Panc1 (cell line): ENCODE measurements at places on chromosomes 7 and 10. TPM values are rescaled to one million over a fixed set of nuclear protein-coding genes. Genes with fewer than 3 reads are reported as not detected.
A peak's percentile ranks its signal among the peaks of the same experiment; 100 is the strongest.

GRCh38 chr7:114630201-114630990 is 215.8 kb downstream of the FOXP2 start:
- H3K27me3 ChIP-seq = no peaks in the 10 kb centered on the region
- no peaks in the 10 kb centered on the region for H3K36me3 ChIP-seq
- H3K4me3 ChIP-seq = no peak overlapping the region
- no peak for DNase-seq
- H3K4me1 ChIP-seq = peaks cover 5% of the 10 kb centered on the region; the same call in 1 of the 2 replicates
- H3K27ac ChIP-seq = peak overlapping the region; percentile 44

GRCh38 chr10:24790599-24790998 is 66.9 kb upstream of the ARHGAP21 start:
- no peak for DNase-seq
- no peak overlapping the region for H3K4me3 ChIP-seq
- no peak overlapping the region for H3K27ac ChIP-seq
- H3K36me3 ChIP-seq = no peaks in the 10 kb centered on the region
- no peaks in the 10 kb centered on the region for H3K4me1 ChIP-seq
- no peaks in the 10 kb centered on the region for H3K27me3 ChIP-seq

- no peak for DNase-seq
- H3K27me3 ChIP-seq = no peaks in the 10 kb centered on the region
- H3K27ac ChIP-seq = no peak overlapping the region
These were observed 105.5 kb downstream of the TRIM24 start for GRCh38 chr7:138565451-138566114.

DNA sequence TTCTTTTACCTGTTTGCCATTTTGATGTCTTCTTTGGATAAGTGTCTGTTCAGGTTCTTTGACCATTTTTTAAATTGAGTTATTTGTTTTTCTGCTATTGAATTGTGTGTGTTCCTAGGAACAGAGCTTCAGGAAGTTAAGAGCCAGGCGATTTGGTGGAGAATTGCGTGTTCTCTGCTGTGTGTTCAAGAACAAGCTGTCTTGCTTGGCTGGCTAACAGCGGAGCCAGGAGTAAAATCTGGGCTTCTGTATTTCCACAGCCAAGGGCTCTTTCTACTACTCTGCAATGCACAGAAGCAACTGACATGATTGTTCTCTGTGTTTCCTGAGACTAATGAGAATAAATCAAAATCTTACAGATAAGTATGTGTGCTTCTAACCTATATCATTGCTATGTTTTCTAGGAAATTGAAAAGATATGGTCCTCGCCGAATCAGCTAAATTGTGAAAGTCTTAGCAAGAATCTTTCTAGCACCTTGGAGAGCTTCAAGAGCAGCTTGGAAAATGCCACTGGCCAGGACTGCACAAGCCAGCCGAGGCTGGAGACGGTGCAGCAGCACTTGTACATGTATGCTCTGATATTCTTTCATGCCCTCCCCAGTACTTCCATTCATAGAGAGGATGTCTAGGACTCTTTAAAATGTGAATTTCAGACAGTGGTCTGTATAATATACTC is 124.2 kb downstream of the ABCA13 start:
- no peak for DNase-seq
- no peaks in the 10 kb centered on the region for H3K27me3 ChIP-seq
- H3K4me3 ChIP-seq = no peak overlapping the region

DNA sequence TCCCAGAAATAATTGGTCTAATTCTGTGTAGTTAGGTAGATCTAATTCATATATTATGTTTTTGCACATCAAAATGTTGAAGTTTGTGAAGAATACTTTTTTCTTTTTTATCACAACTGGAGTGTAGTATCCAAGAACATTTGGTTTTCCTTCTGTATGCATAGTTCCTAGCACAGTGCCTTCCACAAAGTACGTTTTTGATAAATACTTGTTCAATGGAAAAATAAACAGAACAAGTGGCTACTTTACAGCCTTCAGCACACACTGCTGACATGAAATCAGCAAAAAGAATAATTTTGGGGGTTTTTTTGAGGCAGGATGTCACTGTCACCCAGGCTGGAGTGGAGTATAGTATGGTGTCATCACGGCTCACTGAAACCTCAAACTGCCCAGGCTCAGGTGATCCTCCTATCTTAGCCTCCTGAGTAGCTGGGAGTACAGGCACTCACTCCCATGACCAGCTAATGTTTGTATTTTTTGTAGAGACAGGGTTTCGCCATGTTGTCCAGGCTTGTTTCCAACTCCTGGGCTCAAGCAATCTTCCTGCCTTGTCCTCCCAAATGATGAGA is 27.9 kb downstream of the TARP start:
- H3K36me3 ChIP-seq = no peaks in the 10 kb centered on the region
- H3K4me3 ChIP-seq = no peak overlapping the region
- H3K4me1 ChIP-seq = no peaks in the 10 kb centered on the region
- no peak for DNase-seq
- H3K27me3 ChIP-seq = 0 out of 2 replicates have a peak, but pooled peaks cover 2% of the 10 kb centered on the region

DNA sequence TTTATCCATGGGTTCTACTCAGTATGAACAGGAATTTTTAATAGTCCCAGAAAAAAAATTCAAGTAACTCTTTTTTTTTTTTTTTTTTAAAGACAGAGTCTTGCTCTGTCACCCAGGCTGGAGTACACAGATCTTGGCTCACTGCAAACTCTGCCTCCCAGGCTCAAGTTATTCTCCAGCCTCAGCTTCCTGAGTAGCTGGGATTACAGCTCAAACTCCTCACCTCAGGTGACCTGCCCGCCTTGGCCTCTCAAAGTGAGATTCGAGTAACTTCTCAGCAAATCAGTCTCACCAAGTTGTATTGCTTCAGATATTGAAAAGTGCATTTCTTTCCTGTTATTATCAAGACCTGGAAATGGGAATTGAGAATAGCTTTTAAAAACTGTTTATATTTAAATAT is 281.2 kb upstream of the MINDY3 start:
- no peaks in the 10 kb centered on the region for H3K36me3 ChIP-seq
- H3K27me3 ChIP-seq = no peaks in the 10 kb centered on the region; the same call in 1 of the 2 replicates
- DNase-seq = no peak
- H3K27ac ChIP-seq = no peak overlapping the region

DNA sequence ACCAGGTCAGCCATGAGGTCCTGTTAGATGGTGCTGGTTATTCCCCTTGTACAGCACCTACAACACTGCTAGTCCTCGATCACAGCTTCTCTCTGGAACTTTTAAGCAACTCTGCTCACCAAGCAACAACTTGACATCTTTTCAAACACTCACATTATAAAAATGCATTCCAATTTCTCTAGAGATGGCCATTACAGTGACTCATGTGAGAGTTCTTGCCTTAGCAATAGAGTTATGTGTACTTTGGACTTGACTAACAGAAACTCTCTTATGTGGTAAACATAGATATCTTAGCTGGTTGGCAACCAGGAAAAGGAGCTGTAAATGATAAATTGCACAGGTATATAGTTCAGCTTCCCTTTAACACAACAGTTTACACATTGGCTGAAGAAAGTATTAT is 122.2 kb downstream of the PDE1C start:
- no peaks in the 10 kb centered on the region for H3K4me1 ChIP-seq
- no peak for DNase-seq
- H3K27me3 ChIP-seq = no peaks in the 10 kb centered on the region
- H3K27ac ChIP-seq = no peak overlapping the region
- no peak overlapping the region for H3K4me3 ChIP-seq

DNA sequence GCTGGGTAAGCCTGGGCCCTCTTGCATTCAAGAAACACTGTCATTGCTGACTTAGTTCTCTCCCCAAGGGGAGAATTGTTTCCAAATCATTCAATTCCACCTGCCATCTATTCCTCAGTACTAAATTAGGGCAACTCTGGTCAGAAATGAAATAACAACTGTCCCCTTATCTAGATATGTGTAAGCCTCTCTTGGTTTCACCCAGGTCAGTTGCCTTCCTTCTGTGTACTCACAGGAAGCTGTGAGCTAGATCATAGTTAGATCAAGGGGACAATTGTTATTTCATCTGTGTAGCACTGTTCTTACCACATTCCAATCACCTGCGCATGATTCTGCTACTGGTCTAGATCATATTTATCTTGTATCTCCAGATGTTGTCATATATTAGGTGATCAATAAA is 483.0 kb upstream of the SORCS1 start:
- H3K4me3 ChIP-seq = no peak overlapping the region
- H3K27me3 ChIP-seq = no peaks in the 10 kb centered on the region

GRCh38 chr7:14894826-14895225 is 7.7 kb downstream of the DGKB start:
- no peak overlapping the region for H3K4me3 ChIP-seq
- no peaks in the 10 kb centered on the region for H3K27me3 ChIP-seq
- no peaks in the 10 kb centered on the region for H3K36me3 ChIP-seq
- no peaks in the 10 kb centered on the region for H3K4me1 ChIP-seq
- no peak for DNase-seq

GRCh38 chr10:73556855-73557254 is 34.3 kb downstream of the USP54 start:
- no peaks in the 10 kb centered on the region for H3K27me3 ChIP-seq
- H3K4me1 ChIP-seq = 0 out of 2 replicates have a peak, but pooled peaks cover 2% of the 10 kb centered on the region
- no peak overlapping the region for H3K27ac ChIP-seq

GRCh38 chr10:60878224-60878623 is 65.8 kb downstream of the RHOBTB1 start:
- DNase-seq = no peak
- H3K36me3 ChIP-seq = no peaks in the 10 kb centered on the region
- H3K27ac ChIP-seq = no peak overlapping the region
- H3K27me3 ChIP-seq = no peaks in the 10 kb centered on the region; the same call in 1 of the 2 replicates
- H3K4me3 ChIP-seq = no peak overlapping the region

DNA sequence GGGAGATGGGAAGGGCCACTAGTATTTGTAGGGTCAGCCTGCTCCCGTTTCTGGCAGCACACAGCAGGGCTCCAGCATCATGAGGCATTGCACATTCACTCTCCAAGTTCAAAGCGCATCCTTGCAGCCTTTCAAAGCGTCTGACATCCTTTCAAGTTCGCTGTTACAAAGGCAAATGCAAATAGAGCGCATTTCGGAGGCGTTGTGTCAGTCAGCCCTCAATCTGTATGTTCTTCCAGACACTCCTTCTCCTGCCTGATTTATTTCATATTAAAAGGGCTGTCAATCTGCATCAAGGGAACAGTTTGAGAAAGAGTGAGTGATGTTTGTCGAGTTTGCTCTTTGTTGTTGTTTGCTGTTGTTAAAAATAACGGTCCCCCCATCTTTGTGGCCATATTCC is 188.5 kb downstream of the SNX10 start:
- H3K27me3 ChIP-seq = no peaks in the 10 kb centered on the region; the same call in 1 of the 2 replicates
- no peaks in the 10 kb centered on the region for H3K36me3 ChIP-seq
- H3K27ac ChIP-seq = no peak overlapping the region
- H3K4me3 ChIP-seq = no peak overlapping the region
- DNase-seq = no peak

- no peak for DNase-seq
- no peaks in the 10 kb centered on the region for H3K27me3 ChIP-seq
- H3K4me1 ChIP-seq = 0 out of 2 replicates have a peak, but pooled peaks cover 3% of the 10 kb centered on the region
- no peak overlapping the region for H3K27ac ChIP-seq
These were observed 681.9 kb downstream of the GRM8 start for GRCh38 chr7:126570845-126571244.

GRCh38 chr7:122544463-122544862 is 154.5 kb downstream of the RNF133 start:
- H3K36me3 ChIP-seq = no peaks in the 10 kb centered on the region; the same call in 1 of the 2 replicates
- H3K27ac ChIP-seq = no peak overlapping the region
- H3K4me1 ChIP-seq = no peaks in the 10 kb centered on the region
- H3K4me3 ChIP-seq = no peak overlapping the region
- no peak for DNase-seq
- H3K27me3 ChIP-seq = no peaks in the 10 kb centered on the region

DNA sequence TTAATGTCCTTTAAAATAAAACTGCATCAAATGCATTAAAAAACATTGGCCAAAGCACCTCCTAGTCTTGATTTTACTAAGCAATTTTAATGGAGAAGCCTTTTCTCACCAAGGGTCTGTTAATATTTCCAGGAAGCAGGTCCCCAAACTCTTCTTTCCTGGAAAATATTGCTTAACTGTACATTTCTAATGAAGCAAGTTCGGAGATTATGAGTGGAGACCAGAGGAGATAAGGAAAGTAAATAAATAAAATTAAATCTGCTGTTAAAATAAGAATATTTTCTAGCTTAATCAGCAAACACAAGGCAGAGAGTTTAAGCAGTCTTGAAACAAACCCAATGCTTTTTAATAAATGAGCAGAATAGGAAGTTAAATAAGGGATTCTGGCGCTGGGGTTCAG is 322.4 kb downstream of the PTEN start:
- no peaks in the 10 kb centered on the region for H3K4me1 ChIP-seq
- H3K36me3 ChIP-seq = no peaks in the 10 kb centered on the region

DNA sequence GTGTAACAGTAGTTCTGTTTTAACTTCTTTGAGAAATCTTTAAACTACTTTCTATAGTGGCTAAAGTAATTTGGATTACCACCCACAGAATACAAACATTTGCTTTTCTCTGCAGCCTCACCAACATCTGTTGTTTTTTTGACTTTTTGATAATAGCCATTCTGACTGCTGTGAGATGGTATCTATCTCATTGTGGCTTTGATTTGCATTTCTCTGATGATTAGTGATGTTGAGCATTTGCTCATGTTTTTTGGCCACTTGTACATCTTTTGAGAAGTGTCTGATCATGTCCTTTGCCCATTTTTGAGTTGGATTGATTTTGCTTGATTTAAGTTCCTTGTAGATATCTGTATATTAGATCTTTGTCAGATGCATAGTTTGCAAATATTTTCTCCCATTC is 66.7 kb downstream of the RNF133 start:
- no peak overlapping the region for H3K4me3 ChIP-seq
- no peaks in the 10 kb centered on the region for H3K27me3 ChIP-seq
- H3K27ac ChIP-seq = no peak overlapping the region
- H3K36me3 ChIP-seq = no peaks in the 10 kb centered on the region
- no peak for DNase-seq

- DNase-seq = no peak
- peak overlapping the region; percentile 100 for H3K27ac ChIP-seq
- H3K27me3 ChIP-seq = no peaks in the 10 kb centered on the region
- peaks cover 60% of the 10 kb centered on the region for H3K4me1 ChIP-seq
These were observed 6.5 kb downstream of the STAMBPL1 start for GRCh38 chr10:88886557-88886956.

GRCh38 chr7:157941210-157941609 is 604.4 kb downstream of the DNAJB6 start:
- peaks cover 2% of the 10 kb centered on the region; the same call in 1 of the 2 replicates for H3K27me3 ChIP-seq
- DNase-seq = no peak
- no peaks in the 10 kb centered on the region for H3K36me3 ChIP-seq
- H3K27ac ChIP-seq = no peak overlapping the region

Gene CFAP46
- 1.6 TPM for total RNA-seq

Gene HOXA10
- total RNA-seq = 0.41 TPM

Gene RTKN2
- 21.3 TPM for total RNA-seq

Gene SEMA3D
- total RNA-seq = 11.5 TPM

Gene AKR1C8
- total RNA-seq = not detected

Gene CPED1
- total RNA-seq = 0.39 TPM

Gene PRPS1L1
- not detected for total RNA-seq

Gene NRBF2
- total RNA-seq = 25.7 TPM

Gene BAIAP2L1
- total RNA-seq = 120 TPM

Gene LLCFC1
- not detected for total RNA-seq

Gene PPP1R17
- not detected for total RNA-seq

Gene MYOZ1
- not detected for total RNA-seq

Gene PCLO
- total RNA-seq = 1.1 TPM
